Myocyte (in vitro differentiated cells): ENCODE measurements at places on chromosomes 5 and 9. TPM values are rescaled to one million over a fixed set of nuclear protein-coding genes. Genes with fewer than 3 reads are reported as not detected.
A peak's percentile ranks its signal among the peaks of the same experiment; 100 is the strongest.

DNA sequence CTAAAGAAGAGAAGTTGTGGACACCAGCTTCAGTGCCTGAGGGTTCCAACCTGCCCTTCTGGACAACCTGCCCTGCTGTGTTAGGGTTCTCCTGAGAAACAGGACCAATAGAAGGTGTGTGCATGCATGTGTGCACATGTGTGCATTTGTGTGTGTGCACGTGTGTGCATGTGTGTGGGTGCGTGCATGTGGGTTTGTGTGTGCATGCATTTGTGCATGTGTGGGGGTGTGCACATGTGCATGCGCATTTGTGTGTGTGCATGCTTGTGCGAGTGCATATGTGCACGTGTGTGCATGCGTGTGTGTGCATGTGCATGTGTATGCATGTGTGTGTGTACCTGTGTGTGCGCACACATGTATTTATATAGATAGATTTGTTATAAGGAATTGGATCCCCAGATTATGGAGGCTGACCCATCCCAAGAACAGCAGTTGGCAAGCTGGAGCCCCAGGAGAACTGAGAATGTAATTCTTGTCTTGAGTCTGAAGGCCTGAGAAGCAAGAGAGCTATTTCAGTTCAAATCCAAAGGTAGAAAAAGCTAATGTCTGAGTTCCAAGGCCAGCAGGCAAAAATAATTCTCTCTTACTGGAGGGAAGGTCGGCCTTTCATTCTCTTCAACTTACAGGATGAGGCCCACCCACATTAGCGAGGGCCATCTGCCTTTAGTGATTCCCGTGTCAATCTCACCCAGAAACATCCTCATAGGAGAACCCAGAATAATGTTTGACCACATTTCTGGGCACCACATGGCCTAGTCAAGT lies 62.9 kb upstream of the SYNPO start:
- DNase-seq = no peak

GRCh38 chr5:34976347-34976746 lies 47.0 kb downstream of the DNAJC21 start:
- no peak for DNase-seq

GRCh38 chr5:89513299-89514044 lies 630.5 kb upstream of the MEF2C start:
- peak; percentile 30 for DNase-seq

DNA sequence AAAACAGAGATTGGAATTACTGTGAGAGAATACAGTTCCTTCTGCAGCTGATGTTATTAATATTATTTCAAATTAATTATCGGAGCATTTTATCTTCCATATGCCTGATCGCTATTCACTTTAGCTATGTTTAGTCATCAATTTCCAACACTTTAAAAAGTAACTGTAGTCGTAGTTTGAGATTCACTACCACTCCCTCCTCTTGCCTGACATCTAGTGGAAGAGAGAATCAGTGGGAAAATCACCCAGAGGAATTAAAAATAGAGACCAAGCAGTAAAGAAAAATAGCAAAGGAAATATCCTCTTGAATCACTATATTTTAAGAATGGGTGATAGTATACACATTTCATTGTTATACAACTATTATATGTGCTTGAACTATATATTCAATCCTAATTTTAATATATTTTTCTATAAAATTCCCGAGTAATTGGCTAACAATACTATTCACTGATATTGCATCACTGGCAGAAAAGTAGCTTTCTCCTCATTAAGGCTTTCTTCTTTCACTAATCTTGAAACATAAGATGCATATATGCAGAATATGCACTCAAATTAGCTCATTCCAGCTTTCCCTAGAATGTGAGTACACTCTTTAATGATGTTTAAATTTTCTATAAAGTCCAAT lies 708.7 kb downstream of the CDH9 start:
- peak; percentile 0 for DNase-seq

GRCh38 chr9:37364751-37365360 lies 57.6 kb upstream of the GRHPR start:
- no peak for DNase-seq

GRCh38 chr5:178471711-178472110 lies 118.5 kb downstream of the COL23A1 start:
- no peak for DNase-seq

DNA sequence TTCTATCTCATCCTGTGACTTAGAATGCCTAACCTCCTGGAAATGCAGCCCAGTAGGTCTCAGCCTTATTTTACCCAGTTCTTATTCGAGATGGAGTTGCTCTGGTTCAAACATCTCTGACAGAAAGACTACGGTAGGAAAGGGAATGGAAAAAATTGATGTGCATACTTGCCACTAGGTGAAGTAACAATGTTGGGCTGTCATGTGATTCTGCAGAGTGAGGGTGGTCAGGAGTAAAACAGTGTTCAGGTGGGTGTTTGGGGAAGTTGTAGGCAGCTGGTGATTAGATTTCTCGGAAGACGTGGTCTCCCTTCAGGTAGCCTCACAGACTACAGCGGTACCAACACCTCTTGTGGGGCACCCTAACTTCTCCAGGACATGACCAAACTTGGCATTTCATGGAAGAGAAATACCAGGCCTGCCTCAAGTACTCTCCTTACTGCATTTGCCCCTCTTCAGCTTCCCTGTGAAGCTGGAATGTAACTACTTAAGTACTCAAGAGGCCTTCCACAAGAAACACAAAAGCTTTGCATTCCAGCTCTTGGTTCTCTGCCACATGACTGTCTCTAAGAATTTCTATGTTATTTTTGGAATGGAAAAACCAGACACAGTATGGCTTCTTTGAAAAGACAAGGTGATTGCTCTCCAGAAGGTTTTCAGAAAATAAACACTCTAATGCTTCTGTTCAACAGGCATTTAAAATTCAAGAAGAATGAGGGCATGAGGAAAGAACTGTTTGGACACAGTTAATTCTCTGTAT lies 17.4 kb upstream of the ENTREP1 start:
- peak; percentile 41 for DNase-seq

DNA sequence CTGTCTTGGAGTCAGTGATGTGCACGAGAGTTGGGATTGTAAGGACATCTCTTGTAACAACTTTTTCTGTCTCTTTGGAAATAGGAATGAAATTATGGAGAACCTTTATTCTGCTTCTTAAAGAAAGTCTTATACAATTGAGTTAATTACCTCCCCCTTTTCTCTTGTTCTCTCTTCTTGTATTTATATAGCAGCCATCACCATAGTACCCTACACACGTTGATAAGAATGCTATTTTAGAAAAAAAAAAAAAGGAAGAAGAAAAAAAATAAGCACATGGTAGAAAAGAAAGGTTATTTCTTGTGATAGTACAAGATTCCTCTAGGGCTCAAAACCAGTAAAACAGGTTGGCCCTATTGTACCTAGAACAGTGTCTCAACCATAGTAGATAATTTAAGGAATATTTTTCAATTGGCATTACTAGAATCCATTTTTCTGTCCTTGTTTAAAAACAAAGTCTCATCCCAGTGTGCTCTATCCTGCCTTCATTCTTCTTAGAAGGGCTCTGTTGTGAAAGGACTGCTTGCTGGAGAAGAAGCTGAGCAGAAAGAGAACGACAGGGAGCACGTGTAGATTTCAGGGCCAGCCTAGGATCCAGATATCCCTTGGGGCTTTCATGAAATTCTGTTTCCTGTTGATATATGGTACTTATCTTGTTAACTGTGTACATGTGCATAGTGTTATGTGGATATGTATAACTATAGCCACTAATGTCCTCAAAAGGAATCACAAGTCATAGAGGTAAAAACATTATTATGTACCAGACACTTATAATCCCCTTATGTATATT lies 392.3 kb upstream of the MEF2C start:
- DNase-seq = no peak

- DNase-seq = no peak
Observed at GRCh38 chr9:134043531-134043988, 18.3 kb downstream of the BRD3OS start.

GRCh38 chr5:157602505-157602904 lies 26.9 kb upstream of the ADAM19 start:
- DNase-seq = no peak

GRCh38 chr5:36985387-36985786 lies 108.8 kb downstream of the NIPBL start:
- DNase-seq = no peak

GRCh38 chr9:110183208-110184145 lies 24.5 kb downstream of the C9orf152 start:
- DNase-seq = peak; percentile 75

DNA sequence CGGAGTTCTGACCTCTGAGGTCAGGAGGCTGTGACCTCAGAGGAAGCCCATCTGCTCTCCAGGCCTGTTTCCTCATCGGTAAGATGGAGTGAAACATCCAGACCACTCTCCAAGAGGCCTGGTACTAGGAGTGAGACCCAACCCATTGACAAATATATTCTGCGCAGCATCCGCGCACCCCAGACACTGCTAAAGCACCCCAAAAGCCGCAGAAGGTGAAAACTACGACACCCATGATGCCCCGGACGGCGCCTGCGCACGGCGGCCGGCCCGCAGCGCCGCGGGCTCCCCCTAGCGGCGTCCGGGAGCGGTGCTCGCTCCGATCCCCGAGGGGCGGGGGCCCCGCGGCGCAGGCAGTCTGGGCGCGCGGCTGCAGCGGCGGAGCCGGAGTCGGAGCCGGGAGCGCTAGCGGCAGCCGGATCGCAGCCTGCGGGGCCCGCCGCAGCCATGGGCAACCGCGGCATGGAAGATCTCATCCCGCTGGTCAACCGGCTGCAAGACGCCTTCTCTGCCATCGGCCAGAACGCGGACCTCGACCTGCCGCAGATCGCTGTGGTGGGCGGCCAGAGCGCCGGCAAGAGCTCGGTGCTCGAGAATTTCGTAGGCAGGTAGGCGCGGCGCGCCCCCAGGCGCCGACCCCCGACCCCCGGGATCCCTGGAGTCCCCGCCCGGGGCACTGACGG lies at the start of gene DNM1:
Gene DNM1 (plus strand): TSS at position 356 of the 683 bp plus-strand sequence. CDS start 92 bp downstream, at position 448.
- DNase-seq = peak; percentile 59

Gene DOCK2
- total RNA-seq = 0.08 TPM in 1 of 2 replicates, not detected in the other

Gene CERCAM
- total RNA-seq = 43.6 and 52.0 TPM in 2 replicates

Gene PALM2AKAP2
- total RNA-seq = 24.1 and 26.6 TPM in 2 replicates

Gene TXNDC8
- not detected in 2 replicates for total RNA-seq

Gene FBP2
- total RNA-seq = 0.32 TPM in 1 of 2 replicates, not detected in the other

Gene CNTFR
- total RNA-seq = 0.05 TPM in 1 of 2 replicates, not detected in the other

Gene AHRR
- total RNA-seq = 74.8 and 106 TPM in 2 replicates
